ENCODE measurements at places on chromosomes 7 and 10.

DNA sequence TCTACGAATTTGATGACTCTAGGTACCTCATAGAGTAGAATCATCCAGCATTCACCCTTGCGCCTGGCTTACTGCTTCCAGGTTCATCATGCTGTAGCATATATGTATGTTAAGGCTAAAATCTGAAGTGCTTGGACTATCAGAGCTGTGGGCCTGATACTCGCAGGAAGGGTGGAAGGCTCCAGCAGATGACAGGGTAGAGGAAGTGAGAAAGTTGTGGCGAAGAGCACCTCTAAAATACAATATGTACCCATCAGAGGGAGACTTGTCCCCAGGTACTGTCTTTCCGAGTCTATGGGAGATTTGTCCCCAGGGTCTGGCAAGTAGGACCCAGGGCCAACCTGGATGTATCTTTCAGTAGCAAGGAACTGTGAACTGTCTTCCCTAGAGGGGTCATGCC lies 48.1 kb upstream of the PLEKHA1 start:
- DNase-seq, result no peak

DNA sequence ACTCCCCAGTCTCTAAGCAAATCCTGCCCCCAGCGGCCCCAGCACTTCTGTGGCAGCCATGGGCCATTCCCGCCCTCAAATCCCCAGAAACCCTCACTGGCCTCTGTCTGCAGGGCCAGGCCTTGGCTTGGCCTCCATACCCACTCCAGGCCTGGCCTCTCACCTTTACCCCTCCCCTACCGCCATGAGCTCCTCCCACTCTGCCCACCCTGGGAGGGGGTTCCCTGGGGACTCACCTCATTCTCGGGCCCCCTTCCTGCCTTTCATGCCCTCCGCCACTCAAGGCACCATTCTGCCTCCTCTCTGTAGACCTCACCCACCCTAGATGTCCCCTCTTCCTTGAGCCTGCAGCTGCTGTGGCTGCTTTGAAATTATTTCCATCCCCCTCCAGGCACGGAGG lies 41.0 kb downstream of the PRF1 start:
- no peak for DNase-seq

GRCh38 chr7:28296571-28297483 lies 115.5 kb upstream of the CREB5 start:
- DNase-seq, result peak; percentile 67

DNA sequence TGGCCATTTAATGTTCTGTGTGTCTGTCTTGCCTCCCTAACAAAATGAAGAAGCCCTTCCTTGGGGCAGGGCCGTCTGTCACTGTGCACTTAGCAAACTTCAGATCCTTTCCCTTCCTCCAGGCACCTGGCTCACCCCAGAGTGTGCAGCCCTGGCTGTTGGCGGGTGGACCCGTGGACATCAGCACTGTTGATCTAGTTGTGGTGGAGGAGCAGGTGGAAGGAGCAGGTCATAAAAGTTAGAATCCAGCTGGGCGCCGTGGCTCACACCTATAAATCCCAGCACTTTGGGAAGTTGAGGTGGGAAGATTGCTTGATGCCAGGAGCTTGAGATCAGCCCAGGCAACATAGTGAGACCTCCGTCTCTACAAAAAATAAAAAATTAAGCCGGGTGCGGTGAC lies 12.7 kb downstream of the RAB19 start:
- no peak for DNase-seq

DNA sequence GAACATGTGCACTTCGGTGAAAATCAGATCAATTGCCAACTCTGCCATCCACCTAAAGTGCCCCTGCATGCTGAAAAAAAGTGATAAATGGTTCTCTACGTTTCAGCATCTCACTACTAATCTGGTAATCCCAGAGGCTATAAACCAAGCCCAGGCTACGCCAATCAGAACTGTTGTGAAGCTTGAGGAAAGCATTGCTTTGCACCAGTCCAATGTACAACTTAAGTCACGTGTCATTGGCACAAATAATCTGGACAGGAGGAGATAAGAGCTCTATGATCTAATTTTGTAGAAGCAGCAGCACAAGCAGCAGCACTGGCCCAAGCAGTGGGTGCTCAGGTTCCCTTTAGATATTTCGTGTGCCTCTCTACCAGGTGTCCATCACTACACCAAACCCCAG lies 4.4 kb upstream of the EGR2 start:
- DNase-seq, result no peak

DNA sequence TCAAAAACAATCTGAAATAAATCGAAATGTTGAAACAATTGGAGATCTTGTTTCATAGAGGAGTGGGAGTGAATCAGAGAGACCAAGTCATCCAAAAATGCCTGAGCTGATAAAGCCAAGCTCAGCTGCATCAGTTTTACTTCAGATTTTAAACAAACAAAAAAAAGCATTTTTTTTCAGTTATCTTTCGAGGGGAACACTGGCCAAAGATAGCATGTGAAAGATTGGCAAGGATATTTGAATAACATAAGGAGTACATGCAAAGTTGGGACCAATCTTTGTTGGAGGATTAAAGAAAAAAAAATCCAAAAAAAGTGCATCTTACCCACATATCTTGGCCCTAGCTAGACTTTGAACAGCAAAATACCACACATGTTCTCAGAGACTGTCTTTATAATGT lies 47.2 kb downstream of the RHOBTB1 start:
- no peak for DNase-seq

DNA sequence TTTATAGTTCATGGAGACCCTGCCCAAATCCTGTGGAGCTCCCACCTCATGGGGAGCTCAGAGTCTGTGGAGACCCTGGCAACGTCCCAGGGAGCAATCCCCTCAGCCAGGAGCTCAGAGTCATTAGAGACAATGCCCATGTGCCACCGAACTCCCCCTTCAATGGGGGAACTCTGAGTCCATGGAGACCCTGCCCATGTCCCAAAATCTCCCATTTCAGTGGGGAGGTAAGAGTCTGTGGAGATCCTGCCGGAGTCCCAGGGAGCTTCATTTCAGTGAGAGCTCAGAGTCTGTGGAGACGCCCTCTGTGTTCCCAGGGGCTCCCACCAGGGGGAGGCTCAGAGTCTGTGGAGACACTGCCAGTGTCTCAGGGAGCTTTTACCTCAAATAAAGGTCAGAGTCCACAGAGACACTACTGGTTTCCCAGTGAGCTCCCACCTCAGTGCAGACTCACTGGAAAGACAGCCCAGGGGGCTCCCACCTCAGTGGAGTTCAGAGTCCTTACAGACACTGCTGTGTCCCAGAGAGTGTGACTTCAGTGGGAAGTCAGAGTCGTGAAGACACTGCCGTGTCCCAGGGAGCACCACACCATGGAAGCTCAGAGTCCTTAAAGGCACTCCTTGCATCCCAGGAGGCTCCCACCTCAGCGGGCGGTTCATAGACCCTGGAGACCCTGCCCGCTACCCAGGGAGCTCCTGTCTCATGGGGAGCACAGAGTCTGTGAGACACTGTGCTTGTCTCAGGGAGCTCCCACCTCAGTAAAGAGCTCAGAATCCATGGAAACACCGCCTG lies 5.0 kb downstream of the MYO1G start:
- peak; percentile 62 for DNase-seq

DNA sequence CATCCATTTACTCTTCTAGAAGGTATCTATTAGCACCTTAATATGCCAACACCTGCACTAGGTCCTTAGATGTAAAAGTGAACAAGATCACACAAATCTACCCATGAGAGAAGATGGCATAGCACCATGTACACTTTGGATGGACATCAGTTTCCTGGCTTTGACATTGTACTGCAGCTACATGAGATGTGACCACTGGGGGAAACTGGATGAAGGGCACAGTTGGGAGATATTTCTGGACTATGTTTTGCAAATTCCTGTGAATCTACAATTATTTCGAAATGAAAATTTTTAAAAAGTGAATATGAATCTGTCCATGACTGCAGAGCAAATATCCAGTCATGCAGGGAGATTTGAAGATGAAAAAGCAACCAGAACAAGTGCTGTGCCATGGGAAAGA lies 124.5 kb downstream of the PRKCQ start:
- DNase-seq, result no peak

GRCh38 chr7:2927592-2927991 lies 83.5 kb upstream of the GNA12 start:
- DNase-seq, result no peak

GRCh38 chr7:30657131-30657530 lies 25.1 kb downstream of the CRHR2 start:
- no peak for DNase-seq

- no peak for DNase-seq
These were observed 99.1 kb downstream of the ANK3 start for GRCh38 chr10:60290558-60290957.

GRCh38 chr10:29257106-29257783 lies 31.6 kb upstream of the LYZL1 start:
- no peak for DNase-seq

DNA sequence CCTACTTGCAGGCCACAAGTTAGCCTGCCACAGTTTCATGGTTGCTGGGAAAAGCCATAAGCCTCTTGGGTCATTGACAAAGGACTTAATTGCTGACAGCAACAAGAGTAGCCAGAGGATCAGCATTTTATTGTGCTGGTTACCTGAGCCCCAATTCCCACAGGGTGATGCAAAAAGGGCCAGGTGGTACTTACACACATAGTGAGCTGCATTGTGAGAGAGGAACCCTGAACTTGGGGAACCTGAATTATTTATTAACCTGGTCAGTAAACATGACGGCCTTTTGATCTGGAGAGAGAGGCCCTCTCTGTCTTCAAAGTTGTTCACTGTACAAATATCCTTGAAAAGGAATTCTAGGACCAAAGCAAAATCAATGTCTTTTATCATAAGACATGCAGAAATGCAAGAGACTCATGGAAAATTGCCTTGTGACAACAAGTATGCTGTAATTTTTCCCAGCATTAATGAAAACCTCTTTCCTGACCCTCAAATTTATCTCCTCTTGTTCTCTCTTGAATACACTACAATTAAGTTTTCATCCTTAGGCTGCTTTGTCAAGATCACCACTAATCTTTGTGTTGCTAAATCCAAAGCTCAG lies 102.9 kb upstream of the PHYHIPL start:
- no peak for DNase-seq

DNA sequence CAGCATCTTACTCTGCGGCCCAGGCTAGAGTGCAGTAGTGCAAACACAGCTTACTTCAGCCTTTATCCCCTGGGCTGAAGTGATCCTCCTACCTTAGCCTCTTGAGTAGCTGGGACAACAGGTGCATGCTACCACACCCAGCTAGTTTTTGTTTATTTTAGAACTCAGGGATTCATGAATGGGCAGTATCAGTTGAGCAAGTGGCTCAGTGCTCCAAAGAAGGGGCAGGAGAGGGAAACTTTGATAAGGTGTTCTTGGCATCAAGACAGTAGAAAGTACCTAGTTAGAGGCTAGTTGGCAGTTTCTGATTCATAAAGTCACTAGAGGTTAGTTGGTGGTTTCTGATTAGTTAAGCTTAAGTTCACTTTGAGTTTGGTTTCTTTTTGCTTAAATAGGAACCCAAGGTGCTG lies 18.4 kb downstream of the TRIM24 start:
- DNase-seq, result no peak

GRCh38 chr10:101428036-101428435 lies 74.1 kb downstream of the BTRC start:
- DNase-seq, result no peak

DNA sequence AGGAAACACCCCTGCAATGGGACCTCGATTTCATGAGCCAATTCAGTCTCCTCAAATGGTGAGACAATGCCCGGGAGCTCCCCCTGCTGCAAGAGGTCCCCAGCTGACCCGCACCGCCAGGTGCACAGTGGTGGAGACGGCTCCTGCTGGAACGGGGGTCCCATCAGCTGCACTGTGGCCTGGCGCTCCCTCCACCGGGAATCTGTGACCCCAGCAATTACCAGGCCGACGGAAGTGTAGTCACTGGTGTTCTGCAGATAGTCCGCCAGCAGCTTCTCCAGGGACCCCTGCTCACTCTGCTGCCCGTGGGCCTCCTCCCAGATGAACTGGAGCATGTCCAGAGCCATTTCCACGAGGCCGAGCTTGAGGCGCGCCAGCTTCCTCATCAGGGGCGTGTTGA lies 64.9 kb upstream of the NKX6-2 start:
- peak; percentile 6 for DNase-seq

DNA sequence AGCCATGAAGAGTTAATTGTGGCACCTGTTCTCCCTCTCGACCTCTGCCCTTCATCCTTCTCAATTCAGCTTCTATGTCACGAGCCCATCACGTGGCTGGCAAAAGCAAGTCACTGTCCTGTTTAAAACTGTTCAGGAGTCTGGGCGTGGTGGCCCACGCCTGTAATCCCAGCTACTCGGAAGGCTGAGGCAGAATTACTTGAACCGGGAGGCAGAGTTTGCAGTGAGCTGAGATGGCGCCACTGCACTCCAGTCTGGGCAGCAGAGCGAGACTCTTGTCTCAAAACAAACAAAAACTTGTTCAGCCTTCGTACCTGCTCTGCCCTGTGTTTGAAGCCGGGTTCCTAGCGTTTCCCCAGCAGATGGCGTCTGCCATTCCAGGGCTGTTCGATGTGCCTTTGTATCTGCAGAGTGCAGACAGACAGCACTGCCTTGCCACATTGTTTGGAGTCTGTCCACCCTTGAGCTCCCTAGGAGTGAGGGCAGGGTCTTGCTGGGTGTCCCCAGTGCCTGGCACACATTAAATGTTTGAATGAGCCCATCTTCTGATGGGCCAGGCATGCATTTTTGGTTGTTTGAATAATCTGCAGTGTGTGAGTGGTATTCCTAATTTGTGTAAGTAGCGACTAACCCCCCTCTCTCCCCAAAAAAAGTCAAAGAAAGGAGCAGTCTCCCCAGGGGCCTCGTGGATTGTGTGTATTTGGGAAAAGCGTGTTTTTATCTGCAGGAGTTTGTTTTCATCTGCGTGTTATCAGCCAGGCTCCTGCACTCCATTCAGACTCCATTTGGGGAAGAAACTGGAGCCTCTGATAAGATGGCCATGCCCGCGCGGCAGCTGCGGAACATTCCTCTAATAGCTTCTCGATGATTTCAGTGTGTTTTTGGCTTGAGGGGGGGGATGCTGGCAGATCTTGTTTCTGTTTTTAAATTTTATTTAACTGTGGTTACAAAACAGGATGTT lies 61.2 kb downstream of the DNAJB6 start:
- DNase-seq, result no peak

DNA sequence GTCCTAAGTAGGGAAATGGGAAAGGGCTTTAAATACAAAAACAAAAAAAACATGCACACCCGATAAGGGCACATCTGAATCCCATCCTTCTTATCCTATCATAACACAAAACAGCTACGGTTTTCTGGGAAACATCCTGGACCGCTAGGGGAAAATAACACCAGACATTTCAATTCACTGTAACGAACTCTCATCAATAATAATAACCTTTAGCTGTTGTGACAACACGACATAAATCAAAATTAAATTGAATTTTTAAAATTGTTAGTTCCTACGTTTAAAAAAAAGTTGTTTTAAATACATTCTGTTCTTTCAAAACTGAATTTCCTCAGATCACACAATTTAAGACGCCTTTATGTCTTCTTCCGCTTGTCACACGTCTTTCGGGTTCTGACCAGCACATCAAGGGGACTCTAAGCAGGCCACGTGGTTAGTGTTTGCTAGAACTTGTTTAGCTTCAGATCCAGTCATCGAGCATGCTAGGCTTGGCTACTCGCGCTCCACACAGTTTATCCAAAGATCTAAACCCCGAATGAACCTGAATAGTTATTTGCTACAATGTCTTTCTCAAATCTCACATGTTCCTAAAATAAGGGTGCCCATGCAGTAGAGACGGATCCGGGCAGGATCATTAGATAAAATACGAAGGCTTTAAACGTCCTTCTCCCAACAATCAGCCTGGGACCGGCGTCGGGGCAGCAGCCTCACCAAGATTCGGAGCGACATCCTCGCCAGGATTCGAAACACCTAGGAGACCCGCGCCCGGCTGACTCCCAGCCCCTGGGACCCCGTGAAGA lies 839 bp downstream of the IKZF5 start:
- peak; percentile 31 for DNase-seq
